ENCODE measurements at places on chromosomes 11 and 22.
A peak's percentile ranks its signal among the peaks of the same experiment; 100 is the strongest.

DNA sequence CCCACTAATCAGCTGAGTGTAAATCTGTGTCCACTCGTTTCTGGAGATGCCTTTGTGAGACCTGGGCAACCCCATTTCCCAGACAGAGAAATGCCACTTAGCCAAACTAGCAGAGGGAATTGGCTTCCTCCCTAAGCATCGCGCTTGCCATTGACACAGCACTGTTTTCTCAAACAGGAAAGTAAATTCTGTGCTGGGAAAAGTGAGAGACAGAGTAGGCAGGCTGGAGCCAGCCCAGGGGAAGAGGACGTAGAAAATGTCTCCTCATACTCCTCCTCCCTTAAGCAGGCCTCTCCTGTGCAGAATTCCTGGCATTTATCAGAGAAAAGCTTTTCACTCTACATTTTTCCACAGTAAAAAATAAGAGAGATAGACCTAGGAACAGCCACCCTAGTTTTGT, 99.1 kb upstream of the AMOTL1 start:
- DNase-seq: no peak

- DNase-seq: no peak
These were observed 27.5 kb upstream of the FBLN1 start for GRCh38 chr22:45475063-45475747.

DNA sequence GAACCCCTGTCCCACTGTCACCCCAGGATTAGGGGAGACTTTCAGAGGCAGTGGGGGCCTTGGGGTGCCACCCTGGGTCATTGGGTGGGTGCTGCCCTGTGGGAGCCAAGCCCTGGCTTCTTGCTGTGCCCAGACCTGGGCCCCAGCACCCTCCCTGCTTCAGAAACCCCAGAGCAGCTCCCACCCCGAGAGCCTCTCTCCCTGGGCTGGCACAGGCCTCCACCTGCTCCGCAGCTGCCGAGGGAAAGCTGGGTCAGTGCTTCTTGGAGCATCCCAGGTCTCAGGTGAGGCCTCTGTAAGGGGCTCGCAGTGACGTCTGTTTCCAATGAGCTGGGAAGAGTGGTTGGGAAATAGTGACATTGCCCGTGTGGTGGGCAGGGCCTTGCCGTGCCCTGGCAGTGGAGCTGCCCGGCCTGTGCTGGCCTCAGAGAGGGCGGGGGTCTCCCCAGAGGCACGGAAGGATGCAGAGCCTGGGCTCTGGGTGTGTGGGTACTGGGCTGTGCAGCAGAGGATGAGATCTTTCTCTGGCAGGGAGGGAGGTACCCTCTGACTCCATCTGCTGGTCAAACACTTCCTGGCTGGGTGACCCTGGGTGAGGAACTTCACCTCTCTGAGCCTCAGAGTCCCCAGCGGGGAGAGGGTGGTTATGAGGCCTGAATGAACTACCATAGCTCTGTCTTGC, 23.0 kb downstream of the C22orf23 start:
- peak; percentile 49 for DNase-seq

DNA sequence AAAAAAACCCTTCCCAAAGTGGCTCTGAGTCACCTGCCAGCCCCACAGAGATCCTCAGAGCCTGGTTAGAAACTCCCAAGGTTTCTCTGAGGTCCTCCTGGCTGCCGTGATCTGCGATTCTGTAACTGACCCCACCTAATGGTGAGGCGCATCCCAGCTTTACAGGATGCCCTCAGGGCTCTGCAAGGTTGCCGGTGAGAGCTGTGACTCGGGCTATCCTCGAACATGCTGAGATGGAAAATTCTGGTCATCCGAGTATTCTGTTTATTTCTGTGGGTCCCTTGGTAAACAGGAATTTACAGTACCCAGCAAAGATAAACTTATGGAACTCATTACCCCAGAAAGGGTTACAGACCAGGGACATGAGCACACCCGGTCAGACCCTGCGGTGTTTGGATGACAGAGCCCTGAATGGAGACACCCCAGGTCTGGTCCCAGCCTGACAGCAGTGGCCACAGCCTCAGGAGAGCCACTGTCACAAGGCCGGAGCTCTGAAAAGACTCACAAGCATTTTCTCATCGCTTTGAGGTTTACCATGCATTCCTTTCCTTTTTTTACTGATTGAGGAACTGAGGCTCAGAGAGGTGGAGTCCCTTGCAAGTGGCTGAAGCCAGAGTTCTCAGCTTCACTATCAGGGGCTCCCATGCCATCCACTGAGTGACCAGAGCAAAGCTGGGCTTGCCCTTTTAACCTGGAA, 22.2 kb downstream of the LIF start:
- DNase-seq: no peak
